T47D (cell line): ENCODE measurements at places on chromosomes 5 and 9.

DNA sequence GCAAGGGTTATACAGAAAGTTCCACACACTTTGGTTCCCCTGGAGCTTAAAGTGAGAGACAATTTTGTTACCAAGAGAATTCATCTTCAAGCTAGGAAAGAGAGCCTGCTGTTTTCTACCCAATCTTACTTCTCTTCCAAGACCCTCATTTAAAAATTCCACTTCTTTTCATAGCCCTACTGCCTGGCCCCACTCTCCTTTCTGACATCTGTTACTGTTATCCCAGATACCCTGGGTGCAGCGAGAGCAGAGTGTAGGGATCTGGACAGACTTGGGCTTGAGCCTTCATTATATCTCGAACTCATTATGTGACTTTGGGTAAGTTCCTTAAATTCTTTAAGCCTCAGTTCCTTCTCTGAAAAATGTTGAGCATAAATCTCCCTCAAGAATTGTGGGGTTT lies 263.1 kb downstream of the ASTN2 start:
- DNase-seq = no peak

GRCh38 chr5:154709368-154710305 lies 45.5 kb upstream of the LARP1 start:
- DNase-seq = no peak

DNA sequence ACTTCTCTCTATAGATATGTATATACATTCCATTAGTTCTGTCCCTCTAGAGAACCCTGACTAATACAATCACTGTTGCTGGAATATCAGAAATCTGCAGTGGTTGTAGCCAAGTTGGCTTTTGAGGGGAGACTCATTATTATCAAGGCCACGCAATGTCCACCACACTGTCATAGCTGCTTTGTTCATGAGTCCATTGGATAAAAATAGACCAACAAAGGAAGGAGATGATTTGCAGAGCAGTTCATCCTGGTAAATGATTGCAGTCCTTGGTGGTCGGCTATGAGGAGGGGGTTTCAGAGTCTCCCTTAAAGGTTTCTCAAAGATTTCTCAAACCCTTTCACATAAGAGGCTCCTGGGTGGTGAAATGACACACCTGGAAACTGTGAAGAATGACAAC lies 192.8 kb upstream of the ANKH start:
- no peak for DNase-seq

DNA sequence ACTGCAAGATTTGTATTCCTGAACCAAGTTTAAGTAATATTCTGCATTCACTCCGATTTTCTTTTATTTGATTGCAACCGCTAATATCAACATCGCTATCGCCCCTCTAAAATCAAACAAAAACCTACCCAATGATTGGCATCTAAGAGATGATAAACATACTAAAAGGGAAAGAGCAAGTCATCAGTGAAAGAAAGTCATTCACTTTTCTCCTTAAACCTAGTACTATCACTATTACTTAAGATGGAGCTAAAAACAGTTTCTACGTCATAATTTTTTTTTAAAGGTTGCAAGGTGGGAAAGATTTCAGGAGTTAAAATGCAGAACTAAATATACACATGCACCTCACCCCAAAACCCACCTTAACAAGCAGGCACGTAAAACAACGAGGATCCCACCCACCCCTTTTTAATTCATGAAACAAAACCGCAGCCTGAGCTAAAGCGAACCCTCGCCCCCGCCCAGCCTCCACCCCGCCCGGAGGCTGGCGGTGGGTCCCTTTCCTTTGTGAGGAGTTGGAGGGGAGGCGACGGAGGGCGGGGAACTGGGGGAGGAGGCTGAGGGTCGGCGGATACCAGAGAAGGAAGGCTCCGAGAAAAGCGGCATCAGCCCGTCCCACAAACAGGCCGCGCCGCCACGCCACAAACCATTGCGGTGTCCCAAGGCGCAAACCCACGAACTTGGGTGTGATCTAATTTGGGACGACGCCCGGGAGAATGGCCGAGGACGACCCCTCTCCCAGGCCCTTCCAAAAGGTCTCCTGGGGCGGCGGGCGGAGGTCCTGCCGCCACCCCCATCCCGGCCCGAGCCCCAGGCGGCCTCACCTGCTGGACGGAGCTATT lies 861 bp downstream of the UBQLN1 start:
- DNase-seq = no peak

GRCh38 chr5:156181656-156182055 lies 145.3 kb upstream of the SGCD start:
- no peak for DNase-seq

- no peak for DNase-seq
Measured at GRCh38 chr9:82367016-82367415, 378.4 kb downstream of the SPATA31D1 start.

DNA sequence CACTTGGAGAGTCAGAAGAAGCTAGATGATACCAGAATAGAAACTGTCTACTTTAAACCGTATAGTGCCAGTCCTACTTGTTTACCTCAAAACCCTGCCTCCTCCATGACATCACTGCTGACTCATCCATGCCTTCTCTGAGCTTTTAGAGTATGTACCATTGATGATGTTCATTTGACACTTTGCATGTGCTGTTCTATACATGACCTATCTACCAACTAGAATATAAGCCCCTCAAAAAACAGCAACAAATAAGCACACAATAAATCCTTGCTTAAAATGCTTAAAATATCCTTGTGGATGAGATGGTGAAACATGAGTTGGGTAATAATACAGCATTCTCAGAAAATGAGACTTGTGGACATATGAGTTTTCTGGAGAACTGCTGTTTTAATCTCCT lies 2.6 kb downstream of the CTNNAL1 start:
- DNase-seq = no peak

DNA sequence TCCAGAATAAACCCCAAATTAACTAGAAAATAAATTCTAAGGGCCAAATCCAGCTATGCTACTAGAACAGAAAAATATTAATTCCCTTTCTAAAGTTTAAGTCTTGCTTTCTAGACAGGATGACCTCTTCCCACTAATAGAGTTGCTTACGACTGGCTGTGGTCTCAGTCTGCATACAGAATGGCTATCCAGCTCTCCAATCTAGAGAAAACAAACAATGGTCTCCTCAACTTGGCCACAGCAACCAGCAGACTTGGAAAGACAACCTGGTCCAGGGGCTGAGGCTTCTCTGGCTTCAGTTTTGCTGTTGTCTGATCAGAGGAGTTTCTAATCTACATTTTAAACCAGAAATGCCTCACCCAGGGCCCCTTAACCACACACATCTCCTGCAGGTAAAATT lies 28.9 kb downstream of the RASEF start:
- peak; percentile 37 for DNase-seq

DNA sequence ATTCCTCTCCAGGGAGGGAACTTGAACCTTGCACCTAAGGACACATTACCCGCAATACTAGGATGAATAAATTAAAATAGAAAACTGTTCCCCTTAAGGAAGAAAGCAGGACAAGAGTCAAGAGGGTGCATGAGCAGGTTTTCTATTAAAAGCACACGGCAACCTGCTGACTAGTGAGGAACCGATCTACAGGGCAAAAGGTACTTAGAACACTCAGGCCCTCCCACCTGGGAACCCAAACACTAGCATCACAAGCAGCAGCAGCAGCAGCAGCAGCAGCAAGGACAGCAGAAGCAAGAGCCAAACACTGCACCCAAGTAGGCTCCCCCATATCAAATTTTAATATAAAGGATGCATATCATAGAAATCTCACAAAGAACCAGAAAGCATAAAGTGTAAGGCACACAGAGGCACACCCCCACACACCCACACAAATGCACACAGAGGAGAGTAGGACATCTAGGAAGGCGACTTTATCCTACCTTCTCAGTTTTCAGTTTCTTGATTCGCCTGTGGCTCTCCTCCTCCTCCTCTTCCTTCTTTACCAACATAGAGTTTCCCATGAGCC lies 2.8 kb downstream of the ZNF608 start:
- no peak for DNase-seq

- no peak for DNase-seq
Measured at GRCh38 chr5:181163487-181164075, 16.2 kb downstream of the OR2V2 start.

- DNase-seq = no peak
Measured at GRCh38 chr9:76996700-76997099, 22.8 kb upstream of the FOXB2 start.

DNA sequence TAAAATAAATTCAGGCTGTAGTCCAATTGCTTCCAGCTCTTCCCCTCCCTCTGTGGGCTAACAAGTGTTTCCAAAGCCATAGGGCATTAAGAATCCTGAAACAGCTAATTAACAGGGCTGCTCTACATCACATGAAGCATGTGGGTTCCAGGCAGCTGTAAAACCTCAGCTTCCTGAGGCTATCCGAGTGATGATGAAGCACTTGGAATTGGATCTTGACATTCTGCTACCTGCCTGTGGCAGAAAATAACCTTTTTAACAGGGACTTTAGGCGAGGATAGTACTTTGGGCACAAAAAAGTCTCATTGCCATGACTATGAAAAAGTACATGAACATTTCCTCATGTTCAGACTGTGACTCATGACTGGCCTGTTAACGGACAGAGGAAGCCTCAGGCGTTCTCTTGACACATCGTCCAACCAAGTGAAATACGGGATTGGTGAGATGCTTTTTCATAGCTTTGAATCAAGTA lies 107.2 kb downstream of the PDE4D start:
- DNase-seq = peak; percentile 51

GRCh38 chr5:129629575-129629974 lies 118.3 kb upstream of the MINAR2 start:
- no peak for DNase-seq

- DNase-seq = peak; percentile 34
Measured at GRCh38 chr5:140043508-140043872, 391 bp upstream of the NRG2 start.

DNA sequence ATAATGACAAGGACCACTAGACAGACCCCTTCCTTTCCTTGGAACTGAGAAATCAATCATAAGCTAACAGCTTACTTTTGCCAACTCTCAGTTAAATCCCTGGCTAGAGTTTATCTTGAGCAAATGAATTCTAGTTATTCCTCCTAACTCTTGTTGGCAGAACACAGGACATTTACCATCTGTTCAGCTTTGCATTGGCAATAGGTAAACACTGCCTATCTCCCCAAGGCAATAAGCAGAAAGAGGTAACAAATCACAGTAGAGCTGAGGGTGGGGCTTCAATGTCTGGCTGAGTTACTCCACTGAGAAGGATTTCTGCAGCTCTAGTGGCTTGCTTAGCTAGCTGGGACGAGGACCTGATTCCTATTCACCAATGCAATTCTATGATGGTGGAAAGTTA lies 503.3 kb upstream of the GRIA1 start:
- DNase-seq = no peak

- peak; percentile 74 for DNase-seq
Measured at GRCh38 chr9:70924895-70925547, 196.4 kb downstream of the TRPM3 start.

- DNase-seq = no peak
Measured at GRCh38 chr9:107584186-107584585, 94.6 kb upstream of the KLF4 start.

GRCh38 chr5:42301349-42301748 lies 121.9 kb upstream of the GHR start:
- DNase-seq = no peak

DNA sequence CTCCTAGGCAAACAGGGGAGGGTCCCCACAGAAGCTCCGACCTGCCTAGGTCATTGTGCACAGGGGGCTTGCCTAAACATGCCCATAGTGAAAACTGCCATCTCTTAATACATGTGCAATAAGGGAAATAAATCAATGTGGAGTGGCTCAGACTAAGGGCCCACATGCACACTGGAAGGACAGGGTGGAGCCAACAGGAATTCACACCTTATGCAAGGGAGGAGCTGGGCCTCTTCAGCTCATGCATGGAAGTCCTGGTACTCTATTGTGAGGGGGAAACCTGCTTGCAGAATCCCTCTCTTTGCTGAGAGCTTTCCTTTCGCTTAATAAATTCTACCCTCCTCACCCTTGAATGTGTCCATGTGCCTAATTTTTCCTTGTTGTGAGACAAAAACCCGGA lies 815.8 kb downstream of the EFNA5 start:
- no peak for DNase-seq

DNA sequence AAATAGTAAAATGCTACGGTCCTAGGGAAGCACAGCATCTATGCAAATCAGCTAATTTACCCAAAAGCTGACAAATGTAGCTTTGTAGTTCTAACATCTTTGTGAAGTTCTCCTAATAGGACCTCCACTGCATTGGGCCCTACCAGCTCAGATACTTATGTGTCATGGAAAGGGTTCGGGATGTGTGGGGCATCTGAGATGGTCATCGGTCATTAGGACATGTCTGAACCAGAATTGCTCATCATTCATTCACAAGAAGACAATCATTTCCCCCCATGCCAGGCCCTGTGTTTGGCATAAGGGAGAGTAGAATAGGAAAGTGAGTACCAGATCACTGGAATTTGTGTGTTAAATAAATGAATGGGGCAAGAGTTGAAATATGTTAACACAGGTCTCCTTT lies 35.7 kb downstream of the PWWP2A start:
- no peak for DNase-seq

GRCh38 chr9:86942281-86943200 lies 4.8 kb downstream of the GAS1 start:
- no peak for DNase-seq

GRCh38 chr9:90842176-90842777 lies 40.7 kb downstream of the SYK start:
- no peak for DNase-seq

- DNase-seq = no peak
Measured at GRCh38 chr5:177494346-177495195, 2.8 kb downstream of the PDLIM7 start.

DNA sequence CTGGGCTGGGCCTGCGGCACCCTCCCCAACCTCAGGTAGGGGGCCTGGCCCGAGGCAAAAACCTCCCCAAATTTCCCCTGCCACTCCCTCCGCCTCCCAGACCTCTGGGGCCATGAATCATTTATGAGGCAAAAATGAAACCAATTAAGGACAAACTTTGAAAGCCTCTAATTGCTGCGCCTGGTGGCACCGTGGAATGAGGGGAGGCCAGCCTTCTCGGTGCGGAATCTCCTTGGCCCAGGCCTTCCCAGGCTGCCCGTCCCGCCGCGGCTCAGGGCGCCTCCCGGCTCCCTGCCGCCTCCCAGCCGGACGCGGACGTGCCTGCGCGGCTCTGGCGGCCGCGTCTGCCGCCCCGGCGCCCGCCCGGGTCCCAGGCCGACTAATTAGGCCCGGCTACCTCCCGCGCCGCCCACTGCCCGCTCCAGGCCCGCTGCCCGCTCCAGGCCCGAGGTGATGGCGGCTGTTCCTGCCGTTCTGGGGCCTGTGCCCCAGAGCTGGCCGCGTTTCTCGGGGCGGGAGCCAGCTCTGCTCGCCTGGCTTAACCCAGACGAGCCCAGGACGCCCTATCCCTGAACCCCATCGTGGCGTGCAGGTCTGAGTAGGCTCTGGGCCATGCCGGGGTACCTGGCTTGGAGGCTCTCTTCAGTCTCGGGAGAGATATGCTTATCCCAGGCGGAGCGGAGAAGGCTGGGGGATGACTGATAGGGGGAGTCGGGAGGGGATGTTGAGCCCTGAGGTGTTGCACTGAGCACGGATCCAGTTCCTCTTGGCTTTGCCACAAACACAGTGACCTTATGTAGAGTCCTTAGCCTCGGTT lies 20.1 kb downstream of the CXXC5 start:
- DNase-seq = no peak

DNA sequence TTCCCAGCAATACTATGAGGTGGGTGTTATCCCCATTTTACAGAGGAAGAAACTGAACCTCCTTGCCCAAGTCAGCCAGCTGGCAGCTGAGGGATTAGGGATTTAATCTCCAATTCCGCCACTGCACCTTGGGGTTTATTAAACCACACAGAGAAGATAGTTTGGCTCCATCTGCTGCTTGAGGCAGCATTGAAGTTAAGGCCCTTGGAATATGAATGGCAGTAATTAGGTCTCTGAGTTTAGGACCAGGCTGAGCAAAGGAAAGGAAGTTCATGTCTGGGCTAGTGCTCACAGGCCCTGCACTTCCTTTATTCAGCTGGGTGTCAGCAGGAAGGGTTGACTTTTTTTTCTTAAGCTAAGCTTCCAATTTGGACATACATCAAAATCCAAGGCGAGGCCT lies 86.9 kb upstream of the GDNF start:
- DNase-seq = peak; percentile 6
